ENCODE measurements at places on chromosomes 11 and 22.

- DNase-seq = no peak
Observed at GRCh38 chr11:102179371-102179770, 69.1 kb downstream of the YAP1 start.

- no peak for DNase-seq
Observed at GRCh38 chr11:11555208-11555607, 66.6 kb downstream of the GALNT18 start.

DNA sequence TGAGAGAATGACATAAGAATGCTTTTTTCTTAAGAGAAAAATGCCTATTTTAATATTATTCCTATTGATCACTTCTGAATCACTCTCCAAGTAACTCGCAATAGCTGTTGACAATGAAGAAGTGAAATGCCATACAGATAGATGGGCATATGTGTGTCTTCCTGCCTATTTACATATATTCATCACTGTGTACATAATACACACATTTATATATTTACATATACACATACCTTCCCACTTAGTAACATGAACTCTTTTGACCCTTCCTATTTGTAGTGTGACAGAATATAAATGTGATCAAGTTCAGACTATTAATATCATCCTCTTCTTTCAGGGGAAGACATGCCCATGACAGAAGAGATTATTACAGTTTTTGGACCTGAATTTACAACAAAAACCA, 756.7 kb downstream of the DLG2 start:
- no peak for DNase-seq

- DNase-seq = no peak
Observed at GRCh38 chr11:78180751-78181150, 7.7 kb downstream of the KCTD21 start.

DNA sequence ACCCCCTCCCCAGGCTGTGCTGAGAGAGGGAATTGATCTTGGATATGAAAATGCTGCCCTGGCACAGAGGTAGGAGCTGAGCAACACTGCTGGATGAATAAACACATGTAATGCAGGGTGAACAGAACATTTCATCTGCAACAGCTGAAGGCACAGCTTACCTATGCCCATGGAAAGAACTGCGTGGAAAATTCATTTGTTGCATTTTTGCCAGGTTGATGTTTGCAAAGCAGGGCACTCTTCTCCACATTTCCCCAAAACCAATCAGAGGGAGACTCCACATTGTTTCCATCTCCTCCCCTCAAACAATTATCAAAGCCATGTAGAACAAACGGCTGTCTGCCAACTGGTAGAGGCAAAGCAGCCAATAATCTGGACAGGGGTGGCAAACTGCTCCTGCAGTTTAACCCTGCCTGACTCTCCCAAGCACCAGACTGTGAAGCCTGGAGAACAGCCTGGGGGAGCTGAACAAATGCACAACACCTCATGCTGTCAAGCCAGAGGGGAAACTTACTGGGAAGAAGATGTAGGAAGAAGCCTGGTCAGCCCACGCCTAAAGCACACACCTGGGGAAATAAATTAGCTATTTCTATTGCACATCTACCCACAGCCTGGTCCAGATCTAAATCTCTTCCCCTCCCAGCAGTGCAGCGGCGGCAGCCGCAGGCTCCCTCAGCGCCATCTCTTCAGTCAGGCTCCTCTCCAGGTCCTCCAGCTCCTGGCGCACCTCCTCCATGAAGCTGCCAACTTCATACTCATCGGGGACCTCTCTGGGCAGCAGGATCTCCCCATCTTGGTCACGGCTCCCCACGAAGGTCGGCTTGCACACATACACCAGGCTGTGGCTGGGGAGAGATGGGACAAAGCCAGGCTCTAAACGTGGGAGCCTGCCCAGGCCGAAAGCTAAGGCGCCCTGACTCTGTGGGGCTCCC, 44.3 kb downstream of the DKK3 start:
- no peak for DNase-seq

- DNase-seq = peak; percentile 91
Observed at GRCh38 chr22:46053563-46054090, 76.7 kb upstream of the WNT7B start.

DNA sequence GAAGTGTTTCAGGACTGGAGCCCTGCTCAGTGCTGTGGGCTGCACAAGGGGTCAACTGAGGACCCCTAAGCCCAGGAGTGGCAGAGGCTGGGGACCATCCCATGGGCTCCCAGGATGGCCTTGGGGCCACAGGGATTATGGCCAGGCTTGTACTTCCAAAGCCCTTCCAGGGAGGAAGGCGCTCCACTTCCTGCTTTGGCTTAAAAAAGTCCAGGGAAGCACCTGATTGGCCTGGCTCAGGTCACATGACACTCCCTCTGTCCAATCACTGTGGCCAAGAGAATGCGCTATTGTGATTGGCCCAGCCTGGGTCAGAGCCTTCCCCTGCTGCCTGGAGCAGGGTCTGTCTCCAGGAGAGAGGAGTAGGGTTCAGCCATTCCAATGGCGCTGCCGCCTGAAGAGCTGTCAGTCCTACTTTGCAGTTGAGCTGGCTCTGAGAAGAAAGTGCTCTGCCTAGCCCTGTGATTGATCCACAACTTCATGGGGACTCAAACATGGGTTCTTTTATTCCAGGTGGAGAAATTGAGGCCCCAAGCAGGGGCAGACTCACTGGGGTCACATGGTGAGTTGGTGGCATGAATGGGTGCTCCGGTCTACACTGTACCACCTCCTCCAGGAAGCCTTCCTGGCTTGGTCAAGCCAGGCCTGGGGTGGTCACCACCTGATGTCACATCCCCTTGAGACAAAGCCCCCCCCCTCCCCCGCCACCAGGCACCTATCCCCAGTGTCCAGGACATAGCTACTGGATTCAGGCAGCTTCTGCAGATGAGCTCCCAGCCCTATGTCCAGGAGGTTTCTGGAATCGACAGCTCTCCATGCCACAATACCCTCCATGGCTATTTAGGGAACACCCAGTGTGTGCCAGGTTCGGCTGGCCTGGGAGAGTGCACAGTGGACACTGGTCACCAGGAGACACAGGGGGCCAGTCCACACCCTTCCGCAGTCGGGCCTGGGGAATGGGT, 48.2 kb downstream of the RTN4R start:
- no peak for DNase-seq

DNA sequence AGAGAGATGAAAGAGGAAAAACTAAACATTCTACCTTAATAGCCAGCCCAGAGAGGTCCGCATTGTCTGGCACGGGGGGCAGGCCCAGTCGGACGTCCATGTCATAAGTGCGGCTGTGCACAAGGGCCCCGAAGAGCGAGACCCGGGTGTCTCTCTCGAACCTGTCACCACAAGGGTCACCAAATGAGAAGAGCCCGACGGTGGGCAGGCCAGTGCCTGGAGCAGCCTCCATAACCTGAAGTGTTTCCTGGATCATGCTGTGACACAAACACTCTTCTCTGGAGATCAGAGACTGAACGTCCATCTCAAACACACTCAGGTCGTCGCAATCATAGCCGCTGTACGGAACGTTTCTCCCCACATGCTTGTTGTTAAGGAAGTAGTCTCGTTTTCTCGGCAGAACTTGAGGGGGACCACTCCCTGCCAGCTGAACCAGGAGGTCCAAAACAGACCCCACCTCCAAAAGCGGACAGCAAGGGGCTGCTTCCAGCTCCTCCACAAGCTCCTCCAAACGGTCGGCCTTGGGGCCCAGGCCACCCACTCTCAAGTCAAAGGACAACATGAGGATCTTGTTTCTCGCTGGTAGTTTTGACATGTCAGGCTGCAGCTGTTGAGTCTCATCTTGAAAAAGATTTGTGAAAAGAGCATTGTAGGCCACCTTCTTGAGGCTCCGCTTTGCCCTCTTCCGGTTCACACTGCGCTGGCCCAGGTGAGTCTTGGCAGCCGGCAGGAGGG, 971 bp downstream of the TUBGCP6 start:
- DNase-seq = no peak

DNA sequence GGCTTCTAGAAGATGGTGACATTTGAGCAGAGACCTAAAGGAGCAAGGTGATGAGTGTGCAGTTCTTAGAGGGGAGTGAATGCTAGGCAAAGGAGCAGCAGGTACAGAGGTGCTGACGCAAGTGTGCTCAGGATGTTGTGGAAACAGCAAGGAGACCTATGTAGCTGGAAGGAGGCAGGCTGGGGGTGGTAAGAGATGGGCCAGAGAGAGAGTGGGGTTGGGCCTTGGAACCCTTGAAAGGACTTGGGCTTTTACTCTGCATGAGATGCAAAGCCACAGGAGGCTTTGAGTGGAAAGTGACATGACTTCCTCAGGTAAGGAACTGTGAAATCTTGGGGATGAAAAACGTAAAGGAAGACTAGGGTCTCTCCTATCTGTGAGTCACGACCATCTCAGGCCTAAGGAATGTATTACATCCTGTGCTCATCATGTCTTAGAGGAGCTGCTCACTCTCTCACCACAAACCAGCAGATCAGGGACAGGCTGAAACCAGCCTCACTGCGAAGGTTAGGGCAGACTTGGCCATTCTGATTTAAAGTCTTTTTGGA, 65.4 kb downstream of the MICAL2 start:
- DNase-seq = peak; percentile 92

DNA sequence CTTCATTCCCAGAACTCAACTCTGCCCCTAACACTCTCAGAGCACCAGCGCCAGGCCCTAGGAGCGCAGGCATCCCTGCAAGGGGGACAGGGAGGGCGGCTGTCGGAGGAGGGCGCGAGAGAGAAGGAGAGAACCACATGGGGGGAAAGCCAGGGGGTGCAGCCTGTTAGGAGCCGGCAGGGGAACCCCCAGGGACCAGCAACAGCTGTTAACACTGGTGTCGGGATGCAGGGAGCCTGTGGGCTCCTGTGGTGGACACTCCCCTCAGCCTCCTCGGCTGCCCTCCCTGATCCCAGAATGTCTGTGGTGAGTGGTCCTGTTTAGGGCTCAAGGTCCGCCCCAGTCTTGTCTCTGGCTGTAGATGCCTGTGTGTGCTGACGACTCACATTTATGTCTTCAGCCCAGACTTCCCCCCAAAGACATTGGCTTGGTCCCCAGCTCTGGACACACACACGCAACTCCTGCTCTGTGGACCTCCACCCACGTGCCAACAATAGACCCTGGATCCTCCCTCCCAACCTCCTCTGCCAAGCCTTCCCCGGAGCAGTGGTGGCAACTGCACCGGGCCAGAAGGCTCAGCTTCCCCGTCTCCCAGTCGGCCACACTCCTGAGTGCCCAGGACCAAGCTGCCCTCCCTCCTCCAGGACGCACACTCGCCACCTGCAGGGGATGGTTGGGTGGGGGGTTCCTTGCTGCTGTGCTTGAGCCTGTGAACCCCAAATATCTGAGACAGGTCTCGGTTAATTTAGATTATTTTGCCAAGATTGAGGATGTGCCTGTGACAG, 817 bp upstream of the IFITM5 start:
- no peak for DNase-seq

GRCh38 chr11:19558189-19558986, 154.2 kb upstream of the NAV2 start:
- no peak for DNase-seq

DNA sequence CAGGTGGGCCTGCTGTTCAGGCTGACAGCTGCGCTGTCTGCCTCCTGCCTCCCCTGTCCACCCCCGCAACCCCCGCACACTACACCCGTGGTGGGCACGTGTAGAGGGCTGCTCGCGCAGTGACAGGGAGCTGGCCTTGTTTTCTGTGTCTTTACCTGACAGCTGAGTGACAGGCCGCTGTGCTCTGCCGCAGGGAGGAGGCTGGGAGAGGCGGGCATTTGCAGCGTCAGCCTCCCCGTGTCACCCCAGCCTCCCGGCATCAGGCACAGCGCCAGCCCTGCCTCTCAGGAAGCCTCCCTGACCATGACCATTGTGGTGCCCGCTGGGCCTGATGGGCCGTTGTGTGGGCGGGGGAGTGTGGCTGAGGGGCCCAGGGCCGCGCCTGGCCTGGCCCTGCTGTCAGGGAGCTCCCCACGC, 32.0 kb upstream of the RELT start:
- DNase-seq = no peak

DNA sequence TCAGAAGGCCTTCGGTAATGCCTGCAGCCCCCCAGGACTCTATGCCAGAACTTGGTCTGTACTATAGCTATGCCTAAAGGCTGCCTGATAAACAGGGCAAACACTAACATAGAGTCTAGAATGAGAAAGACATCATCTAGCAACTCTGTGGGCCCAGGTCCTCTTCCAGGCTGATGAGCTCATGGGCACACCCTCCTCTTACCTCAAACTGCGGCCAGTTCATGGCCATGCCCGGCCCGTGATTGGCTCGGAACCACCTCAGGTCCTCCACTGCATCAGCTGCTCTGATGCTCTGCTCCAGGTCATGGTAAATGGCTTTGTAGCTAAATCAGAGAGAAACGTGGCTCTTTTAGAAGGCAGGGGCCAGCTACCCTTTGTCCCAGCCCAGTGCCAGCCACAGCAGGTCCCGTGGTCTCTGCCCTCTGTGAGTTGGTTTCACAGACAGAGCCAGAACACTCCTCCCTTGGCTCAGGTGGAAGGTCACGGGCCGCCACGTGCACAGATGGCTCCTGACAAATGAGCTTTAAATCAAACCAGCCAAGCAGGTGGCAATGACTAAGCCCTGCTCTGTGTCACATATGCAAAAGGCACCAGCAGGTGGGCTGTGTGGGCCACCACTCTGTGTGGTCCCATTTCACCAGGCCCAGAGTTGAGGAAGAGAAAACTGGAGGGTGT, 25.0 kb upstream of the ARFGAP3 start:
- no peak for DNase-seq

GRCh38 chr11:11346303-11346702, 6.7 kb downstream of the CSNK2A3 start:
- no peak for DNase-seq

GRCh38 chr22:19672054-19672776, 42.1 kb upstream of the SEPTIN5 start:
- no peak for DNase-seq

- peak; percentile 91 for DNase-seq
Observed at GRCh38 chr11:72724851-72725723, 27.1 kb downstream of the ARAP1 start.

DNA sequence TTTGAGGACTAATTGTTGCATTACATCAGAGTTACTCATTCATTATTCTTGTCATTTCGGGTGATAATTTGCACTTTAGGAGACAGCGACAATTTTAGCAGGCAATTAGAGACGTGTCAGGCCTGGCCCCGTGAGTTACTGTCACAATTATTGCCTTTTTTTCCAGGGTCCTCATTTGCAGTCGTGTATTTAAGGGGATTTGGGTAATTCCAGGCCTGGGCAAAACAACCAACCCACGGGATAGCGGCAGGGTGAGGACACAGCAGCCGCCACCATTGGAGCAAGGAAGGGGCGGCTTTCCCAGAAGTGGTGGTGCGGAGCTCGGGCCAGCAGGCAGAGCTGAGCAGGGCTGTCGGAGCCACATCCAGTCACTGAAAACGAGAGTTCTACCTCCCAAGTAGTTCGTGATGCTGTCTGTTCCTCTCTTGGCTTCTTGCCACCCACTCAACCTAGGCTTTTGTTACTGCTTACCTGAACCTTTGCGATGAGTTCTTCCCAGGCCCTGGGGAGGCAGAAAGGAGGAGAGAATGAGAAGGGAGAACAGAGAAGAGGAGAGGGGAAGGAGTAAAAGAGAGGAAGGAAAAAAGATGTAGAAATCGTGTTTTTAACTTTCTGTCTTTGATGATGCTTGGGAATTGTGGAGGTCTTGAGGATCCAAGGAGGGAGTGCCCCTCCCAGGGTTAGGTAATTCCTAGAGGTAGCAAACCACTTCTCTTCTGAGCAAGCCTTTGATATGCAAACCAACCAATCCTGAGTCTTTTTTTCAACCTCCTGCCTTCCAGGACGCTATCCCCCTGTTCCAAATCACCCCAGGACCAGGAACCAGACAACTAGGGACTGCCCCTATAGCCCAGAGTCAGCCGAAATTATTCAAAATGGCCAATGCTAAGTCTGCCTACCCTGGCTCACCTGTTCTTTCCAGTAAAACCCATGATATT, 236.1 kb downstream of the MIAT start:
- no peak for DNase-seq

- DNase-seq = no peak
Observed at GRCh38 chr11:109838026-109838425, 255.2 kb upstream of the ZC3H12C start.

GRCh38 chr22:24148266-24149197, 32.8 kb upstream of the SUSD2 start:
- no peak for DNase-seq
